ENCODE measurements at places on chromosomes 5 and 9.

GRCh38 chr9:131748411-131748955 lies 8.6 kb upstream of the RAPGEF1 start:
- DNase-seq: no peak

GRCh38 chr9:108045851-108046250 lies 556.3 kb upstream of the KLF4 start:
- no peak for DNase-seq

DNA sequence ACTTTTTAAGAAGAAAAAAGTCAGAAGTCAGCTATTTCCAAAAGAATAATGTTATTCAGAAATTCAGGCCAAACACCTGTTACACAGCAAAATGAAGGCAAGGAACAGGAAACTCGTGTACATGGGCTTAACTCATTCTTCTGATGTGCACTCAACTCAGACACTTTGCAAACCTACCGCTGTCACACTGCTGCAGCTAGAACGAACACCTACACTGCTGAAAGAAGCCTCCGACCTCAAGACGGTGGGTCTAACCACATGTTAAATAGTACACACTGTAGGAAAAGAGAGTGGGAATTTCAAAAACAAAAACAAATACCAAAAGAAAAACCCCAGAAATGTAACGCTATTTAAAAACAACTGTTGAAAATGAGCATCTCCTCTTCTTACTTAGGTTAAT lies 384.5 kb downstream of the IRX1 start:
- no peak for DNase-seq

GRCh38 chr5:104049752-104050151 lies 487.2 kb upstream of the NUDT12 start:
- DNase-seq: no peak

DNA sequence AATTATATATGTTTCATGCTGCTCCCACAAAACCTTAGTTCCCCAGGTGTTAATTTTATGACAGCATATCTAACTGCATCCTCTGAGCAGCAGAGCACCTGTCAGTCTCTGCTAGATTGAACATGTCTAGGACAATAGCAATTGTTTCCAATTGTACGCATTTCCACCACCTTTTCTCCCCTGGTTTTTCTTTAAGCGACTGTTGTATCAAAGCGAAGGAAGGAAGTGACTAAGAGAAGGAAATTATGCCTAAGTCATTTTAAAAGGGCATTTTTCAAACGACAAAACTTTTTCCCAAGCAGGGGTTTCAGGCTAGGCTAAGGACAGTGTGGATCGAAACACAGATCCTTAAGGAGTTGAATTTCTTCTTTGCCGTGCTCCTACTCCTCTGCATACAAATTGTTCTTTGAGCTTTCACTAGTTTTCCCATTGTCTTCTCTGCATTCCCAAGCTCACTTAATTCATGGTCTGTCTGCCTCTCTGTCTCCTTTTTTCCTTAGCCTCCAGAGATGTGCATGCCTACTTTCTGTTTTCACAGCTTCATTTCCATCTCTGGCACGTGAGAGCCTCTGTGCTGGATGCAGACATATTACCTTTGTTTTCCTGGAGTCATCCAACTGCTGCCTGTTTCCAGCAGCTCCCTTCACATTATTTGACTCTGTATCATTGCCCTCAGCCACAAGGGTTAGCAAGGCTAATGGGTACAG lies 39.4 kb upstream of the STARD4 start:
- DNase-seq: no peak

- no peak for DNase-seq
These were observed 2117.6 kb downstream of the MAT2B start for GRCh38 chr5:165622864-165623536.

DNA sequence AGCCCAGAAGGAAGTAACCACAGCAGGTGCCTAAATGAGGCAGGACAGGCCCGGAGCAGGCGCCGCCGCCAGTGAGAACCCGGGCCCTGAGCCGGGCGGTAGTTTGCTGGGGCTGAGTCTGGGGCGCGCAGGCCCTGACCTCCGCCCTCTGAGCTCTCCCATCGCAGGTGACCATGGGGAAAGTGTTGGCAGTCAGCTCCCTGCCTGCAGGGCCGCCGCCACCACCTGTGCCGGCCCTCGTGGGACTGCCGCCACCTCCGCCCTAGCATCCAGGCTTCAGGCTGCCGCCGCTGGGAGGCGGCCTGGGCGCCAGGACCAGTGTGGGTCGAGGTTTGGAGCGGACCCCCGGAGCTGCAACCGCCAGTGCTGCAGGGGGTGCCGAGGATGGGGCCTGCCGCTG lies 61.1 kb downstream of the TARS1 start:
- DNase-seq: no peak

DNA sequence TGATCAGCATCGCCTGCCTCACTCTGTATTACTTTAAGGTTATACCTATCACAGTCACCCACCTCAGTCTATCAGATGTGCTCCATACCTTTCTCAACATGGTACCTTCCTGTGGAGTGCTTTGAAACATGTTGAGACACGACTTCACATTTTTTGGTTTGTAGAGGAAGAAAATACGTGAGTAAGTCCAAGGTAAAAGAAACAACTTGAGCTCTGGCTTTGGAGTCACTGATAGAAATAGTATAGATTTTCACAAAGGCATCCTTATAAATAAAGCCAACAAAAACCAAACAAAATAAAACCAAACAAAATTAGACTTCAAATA lies 77.5 kb upstream of the HMHB1 start:
- DNase-seq: no peak

DNA sequence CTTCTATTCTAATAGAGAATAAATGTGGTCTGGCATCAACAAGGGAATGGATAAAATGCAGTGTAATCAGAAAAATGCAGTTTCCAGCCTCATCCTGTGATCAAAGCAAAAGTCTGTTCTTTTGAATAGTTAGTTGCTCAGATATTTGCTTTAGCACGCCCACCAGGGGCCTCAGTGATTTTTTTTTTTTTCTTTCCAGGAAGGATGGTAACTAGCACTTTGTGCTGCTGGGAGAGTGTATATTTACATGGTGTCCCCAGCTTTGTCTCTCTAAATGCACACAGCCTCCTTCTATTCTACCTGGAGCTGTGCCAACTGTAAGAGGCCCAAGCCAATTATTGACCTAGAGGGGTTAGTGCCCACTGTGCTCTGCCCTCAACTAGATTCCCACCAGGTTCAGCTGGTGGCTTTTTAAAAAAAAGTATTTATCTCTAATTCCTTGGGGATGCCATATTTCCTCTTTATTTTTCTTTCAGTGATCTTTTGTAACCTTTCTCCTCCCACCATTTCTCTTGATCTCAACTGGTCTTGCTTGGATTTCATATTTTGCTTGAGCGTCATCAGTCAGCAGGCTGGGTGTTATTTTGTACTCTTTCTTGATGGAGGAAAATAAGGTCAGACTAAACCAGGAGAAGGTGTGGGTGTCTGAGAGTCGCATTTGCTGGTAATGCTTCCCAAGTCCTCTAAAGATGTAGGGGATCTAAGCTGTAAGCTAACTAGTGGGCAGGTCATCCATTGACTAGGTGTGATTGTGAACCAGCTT lies 193.0 kb upstream of the C9orf72 start:
- no peak for DNase-seq

- DNase-seq: no peak
These were observed 2.6 kb downstream of the HDAC3 start for GRCh38 chr5:141633871-141634561.

DNA sequence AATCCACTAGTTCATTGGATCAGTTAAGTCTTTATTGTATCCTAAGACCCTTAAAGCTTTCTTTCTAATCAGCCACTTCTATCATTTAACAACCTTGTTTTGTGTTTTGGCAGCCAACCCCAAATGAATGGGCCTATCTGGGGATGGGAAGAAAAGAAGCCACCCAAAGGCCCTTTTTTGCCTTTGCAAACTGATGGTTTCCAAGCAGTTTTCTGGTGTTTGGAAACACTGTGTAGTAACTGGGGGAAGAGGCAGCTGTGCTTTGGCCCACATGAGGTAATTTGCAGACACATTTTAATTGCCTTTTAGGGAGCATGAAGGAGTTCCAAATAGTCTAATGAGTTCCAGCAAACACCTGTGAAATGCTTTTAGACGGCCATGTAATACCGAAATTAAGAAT lies 1751.3 kb upstream of the WWC1 start:
- no peak for DNase-seq

GRCh38 chr5:164481270-164481669 lies 975.9 kb downstream of the MAT2B start:
- no peak for DNase-seq

DNA sequence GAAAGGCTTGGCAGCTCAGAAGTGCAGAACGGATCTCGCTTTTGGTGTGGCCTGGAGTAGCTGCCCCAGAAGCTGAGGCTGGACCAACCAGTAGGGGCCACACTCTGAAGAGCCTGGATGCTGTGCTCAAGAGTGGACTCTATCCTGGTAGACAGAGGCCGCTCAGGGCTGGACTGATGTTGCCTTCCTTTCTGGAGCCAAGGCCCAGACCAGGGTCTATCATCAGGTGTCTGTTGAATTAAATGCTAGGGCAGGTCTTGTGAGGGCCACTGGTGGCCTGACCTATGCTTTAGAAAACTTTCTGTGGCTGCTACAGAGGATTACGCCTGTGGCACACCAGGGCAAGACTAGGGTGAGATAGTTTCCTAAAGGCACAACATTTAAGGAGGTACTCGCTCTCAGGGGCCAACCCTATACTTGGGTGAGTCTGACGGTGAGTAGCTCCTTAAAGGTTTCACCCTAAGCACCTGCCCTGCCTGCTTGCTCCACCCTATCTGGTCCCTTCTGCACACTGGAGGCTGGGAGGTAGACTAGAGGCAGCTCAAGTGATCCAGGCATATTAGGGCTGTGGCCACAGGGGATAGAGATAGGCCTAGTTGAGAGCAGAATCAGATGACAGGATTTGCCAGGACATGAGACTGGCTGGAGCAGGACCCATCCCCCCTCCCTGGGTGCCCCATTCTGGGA lies 9.8 kb upstream of the IRF1 start:
- no peak for DNase-seq

DNA sequence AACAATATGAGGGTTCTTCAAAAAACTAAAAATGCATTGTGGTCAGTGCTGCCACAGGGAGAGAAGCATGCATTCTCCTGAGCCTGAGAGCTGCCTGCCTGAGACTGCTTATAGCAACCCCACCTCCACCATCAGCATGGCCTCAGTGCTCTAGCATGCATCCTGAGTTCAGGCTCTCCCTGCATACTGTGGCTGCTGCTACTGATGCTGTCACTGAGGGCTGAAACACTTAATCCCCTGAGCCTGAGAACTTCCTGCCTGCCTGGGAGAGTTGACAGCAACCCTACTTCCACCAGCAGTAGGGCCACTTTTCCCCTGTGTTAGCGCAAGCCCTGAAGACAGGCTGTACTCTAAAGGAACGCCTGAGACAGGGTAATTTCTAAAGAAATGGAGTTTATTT lies 206.0 kb downstream of the FBXO4 start:
- no peak for DNase-seq

GRCh38 chr5:167507463-167508233 lies 783.8 kb upstream of the WWC1 start:
- no peak for DNase-seq

DNA sequence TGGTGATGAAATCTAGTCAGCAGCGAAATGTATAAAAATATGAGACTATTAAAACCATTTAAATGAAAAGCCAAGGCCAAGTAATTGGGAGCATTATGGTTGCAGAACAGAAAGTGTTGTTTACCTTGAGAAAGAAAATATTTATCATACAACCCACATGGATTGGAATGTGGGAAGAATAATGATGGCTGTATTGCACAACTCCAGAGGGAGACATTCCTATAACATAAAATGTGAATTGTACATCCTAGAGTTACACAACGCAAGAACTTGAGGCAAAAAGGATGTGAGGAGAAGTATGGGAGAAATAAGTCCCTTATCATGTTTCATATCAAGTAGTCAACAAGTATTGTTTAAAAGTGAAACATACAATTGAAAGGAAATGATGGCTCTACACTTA lies 1014.0 kb upstream of the SEMA6A start:
- no peak for DNase-seq

- no peak for DNase-seq
These were observed 21.0 kb upstream of the C9orf40 start for GRCh38 chr9:74973714-74974113.

- no peak for DNase-seq
These were observed 142.8 kb downstream of the PDZD2 start for GRCh38 chr5:31781772-31782171.

GRCh38 chr5:173792781-173793547 lies 95.2 kb upstream of the CPEB4 start:
- DNase-seq: no peak

GRCh38 chr5:124743602-124744169 lies 2.8 kb downstream of the ZNF608 start:
- no peak for DNase-seq

DNA sequence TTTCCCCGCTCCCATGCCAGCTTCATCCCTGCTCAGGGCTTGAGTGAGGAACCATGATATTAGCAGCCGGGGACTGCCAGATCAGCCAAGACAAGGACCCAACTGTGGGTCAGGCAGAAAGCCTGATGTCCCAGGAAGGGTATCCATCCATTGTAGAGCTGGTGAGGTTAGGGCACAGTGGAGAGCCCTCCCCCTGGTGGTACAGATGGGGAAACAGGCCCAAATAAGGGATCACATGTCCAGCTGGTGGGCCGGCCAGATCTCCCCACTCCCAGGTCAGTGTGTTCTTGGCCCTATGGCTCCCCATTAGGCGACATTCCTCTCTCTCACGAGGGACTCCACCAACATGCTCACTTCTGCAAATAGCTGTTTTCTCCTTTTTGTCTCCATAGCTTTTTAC lies 9.0 kb downstream of the CDX1 start:
- DNase-seq: no peak

- DNase-seq: no peak
These were observed 147.0 kb downstream of the GLIS3 start for GRCh38 chr9:4152876-4153275.

DNA sequence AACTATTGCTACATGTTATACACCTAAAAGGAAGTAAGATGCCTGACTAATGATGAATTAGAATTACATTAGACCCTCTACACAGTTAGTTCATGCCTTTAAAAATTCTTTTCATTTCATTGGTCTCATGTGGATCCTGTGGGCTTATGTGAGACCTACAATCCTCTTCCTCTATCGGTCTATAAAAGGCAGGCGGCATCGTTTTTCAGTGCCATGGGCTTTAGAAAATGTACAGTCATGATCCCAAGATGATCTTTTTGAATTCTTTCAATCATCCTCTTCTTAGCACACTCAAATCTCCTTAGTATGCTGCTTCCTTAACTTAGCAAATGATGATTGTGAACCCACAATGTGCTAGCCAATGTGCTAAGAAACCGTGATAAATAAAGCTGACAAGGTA lies 193.9 kb downstream of the ZNF608 start:
- no peak for DNase-seq

DNA sequence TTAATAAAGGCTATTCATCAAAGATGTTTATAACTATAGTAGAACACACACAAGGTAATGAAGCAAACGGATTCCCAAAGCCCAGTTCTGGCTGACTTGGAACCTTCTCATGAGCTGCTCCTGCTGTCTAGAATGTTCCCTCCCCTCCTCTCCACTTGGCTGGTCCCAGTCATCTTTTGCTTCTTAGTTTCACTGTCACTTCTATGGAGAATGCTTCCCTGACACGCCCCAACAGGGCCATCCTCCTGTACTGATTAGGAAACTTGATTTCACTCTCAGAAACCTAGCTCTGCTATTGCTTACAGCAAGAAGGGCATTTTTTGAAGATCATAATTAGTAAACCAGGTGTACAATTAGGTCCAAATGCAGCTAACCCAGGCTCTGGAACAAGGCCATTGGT lies 3.2 kb upstream of the RAPGEF1 start:
- DNase-seq: no peak

Measured in cardiac septum (tissue), 1 donor.